ENCODE measurements at places on chromosomes 13 and 19.

GRCh38 chr13:38141792-38142191 lies 207.9 kb upstream of the UFM1 start:
- DNase-seq = no peak

- no peak for DNase-seq
Observed at GRCh38 chr13:94305033-94305432, 174.4 kb downstream of the DCT start.

- DNase-seq = no peak
Observed at GRCh38 chr13:73665261-73665660, 468.9 kb downstream of the KLF12 start.

- DNase-seq = no peak
Observed at GRCh38 chr13:53783471-53783870, 754.9 kb downstream of the OLFM4 start.

GRCh38 chr13:84543962-84544361 lies 661.7 kb upstream of the SLITRK1 start:
- no peak for DNase-seq

DNA sequence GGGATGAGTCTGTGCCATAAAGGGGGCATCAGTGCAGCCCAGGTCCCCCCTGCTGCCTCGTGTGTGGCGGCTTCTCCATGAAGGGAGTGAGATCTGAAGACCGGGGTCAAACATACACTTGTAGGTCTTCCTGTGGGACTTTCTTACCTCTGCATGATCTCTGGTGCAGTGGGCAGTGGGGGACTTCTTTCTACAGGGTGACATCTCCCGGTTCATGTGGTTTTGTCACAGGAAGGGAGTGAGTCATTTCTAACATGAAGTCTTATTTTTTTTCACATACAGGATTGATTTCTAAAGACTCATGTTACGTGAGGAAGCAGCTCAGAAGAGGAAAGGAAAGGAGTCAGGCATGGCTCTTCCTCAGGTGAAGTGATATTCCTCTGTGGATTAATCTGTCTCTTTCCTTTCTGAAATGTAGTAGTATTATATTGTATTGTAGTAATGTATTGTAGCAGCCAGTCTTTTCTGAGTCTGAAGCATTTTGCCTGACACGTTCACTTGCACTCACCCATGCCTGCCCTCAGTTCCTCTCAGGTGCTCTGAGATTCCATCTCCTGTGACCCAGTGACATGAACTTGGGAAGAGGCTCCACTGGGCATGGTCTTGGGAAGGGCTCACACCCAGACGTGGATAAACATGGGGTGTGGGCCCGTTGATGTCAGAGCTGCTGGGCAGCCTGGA lies 15.7 kb downstream of the ZNF808 start:
- DNase-seq = no peak

DNA sequence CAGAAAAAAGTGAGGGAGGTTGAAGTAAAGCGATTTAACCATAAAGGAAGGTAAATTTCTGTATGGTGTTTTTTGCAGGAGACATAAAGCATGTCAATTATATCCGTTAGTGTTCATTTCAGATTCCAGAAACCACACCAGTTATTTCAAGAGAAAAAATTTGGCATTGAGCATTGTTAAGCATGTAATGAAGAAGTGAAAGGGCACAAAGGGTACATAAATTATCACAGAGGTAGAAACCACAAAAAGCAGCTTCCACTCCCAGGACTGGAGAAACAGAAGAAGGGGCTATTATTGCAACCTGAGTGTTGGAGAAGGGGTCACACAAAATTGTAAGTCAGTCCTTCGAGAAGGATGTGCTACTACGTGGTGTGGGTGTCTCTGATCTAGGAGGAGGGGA lies 72.2 kb upstream of the DACH1 start:
- no peak for DNase-seq

- no peak for DNase-seq
Observed at GRCh38 chr13:21015284-21015683, 46.1 kb downstream of the LATS2 start.

- no peak for DNase-seq
Observed at GRCh38 chr13:28657784-28658538, 969 bp upstream of the POMP start.

DNA sequence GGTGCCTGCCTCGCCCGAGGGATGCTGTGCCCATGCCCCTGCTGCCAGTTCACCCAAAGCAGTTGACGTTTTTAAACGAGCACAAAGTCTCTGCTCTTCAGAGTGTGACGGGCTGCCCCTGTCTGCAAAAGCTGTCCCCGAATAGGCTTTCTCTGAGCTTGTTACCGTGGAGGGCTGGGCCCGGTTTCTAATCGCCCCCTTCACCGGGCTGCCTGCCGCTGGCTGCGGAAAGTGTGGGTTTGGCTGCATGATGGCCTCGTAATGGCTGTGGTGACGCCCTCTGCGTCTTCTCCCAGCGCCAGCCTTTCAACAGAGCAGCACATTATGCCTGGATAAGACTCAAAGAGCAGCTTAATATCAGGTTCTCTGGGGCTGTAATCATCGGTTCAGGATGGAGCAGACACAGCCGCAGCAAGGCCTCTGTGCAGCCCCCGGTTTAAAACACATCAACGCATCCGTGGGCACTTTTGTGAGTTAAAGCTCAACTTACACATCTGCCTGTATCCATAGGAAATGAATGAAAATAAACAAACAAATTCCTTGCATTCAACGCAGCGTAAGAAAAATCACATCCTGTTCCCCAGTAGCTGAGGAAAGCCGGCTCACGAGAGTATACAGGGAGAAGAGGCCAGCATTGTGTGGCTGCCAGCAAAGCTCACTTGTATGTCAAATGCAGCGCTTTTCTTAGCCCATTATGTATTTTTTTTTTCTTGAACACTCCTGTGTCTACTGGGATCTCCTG lies 166.4 kb upstream of the SOX1 start:
- DNase-seq = no peak

GRCh38 chr19:29107831-29108230 lies 105.1 kb downstream of the UQCRFS1 start:
- no peak for DNase-seq

DNA sequence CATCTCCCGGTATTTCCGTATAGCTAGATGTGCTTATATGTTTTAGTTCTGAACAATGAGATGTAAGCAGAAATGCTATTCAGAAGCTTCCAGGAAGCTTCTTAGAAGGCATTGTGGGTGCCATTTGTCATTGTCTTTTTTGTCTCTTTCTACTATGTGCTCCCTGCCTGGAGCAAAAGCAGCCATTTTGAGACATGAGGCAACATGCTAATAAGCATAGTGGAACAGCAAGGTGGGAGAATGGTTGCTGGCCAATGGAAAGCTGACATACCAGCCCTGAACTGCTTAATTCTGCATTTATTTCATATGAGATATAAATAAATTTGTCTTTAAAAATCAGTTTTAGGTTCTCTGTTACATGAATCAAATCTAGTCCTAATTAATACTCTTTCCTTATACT lies 299.7 kb downstream of the LMO7 start:
- peak; percentile 0 for DNase-seq

DNA sequence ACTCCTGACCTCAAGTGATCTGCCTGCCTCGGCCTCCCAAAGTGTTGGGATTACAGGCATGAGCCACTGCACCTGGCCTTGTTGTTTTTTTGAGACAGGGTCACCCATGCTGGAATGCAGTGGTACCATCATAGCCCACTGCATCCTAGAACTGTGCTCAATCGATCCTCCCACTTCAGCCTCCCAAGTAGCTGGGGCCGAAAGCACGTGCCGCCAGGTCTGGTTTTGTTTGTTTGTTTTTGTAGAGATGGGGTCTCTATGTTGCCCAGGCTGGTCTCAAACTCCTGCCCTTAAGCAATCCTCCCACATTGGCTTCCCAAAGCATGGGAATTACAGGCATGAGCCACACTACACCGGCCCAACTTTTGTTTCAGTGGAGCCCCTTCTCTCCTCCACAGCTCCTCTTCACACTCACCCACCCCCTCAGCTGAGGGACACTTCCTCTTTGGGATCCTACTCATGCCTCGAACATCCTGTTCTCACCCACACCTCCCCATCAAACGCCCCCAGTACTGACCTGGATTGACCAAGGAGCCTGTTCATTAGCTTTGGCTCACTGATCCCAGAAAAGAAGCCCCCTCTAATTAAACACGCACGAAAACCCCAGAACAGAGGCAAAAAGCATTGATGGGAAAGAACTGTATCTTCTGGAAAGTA lies 12.8 kb upstream of the CERS4 start:
- no peak for DNase-seq

DNA sequence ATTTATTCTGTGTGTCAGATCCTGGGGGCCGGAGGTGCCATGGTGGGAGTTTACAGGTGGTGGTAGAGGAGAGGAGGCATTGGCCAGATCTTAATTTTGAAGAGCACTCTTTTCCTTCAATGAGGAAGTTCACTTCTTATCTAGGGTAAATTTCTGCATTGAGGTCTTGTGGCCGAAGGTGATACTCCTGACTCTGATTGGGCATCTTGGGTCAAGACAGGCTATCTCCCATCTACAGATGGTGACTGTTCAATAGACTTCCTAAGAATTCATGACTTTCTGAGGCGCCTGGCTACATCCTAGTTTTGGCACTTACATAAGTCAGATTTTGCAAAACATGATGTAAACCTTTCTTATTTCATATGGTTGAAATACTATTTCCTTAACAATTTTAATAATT lies 135.2 kb downstream of the SUCLA2 start:
- DNase-seq = no peak

DNA sequence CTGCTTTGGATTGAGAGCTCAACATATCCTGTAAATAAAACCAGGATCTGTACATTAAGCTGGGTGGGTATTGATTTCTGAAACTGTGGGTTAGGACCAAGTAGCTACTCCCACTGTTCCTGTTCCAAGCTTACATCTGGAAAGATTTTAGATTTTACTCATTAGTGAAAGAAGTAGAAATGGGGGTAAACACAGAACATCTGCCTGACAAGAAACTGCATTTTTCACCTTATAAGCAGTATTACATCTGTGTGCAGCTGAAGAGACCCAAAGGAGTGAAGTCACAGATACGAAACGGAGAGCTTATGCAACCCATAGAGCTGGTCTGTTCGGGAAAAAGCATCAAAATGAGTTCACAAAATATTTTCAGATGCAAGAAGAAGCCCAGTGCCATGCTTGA lies 235.2 kb downstream of the SLITRK5 start:
- no peak for DNase-seq

DNA sequence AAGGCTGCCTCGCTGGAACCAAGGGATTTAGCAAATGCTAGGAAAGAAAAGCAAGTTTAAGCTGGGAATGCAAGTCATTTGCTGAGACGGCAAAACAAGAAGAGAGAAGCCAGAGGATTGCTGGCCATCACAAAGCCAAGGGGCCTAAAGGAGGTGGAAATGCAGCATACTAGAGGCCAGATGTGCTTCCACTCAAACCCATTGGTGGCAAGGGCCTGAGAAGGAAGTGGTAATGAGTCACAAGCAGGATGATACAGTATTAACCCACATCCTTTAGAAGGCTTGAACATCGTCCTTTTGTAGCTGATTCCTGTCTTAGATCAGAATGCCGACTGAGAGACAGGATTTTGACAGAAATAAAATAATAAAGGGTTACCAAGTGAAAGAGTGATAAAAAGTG lies 68.2 kb downstream of the ITGBL1 start:
- no peak for DNase-seq

DNA sequence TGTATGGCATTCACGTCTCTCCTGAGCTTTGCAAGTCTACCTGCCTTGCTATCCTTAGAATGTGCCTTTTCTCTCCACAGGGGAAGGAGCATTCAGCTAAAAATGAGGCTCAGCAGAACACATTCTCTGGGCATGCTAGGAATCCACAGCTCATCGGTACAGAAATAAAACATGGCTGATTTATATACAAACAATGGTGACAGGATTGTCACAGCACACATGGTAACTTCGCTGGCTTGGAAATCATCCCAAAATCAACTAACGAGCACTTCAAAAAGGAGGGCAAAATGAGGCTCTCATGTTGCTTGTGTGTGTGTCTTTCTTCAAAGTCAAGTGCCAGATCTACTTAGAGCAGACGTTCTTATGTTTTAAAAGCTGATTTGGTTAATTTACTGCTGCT lies 373.0 kb downstream of the FGF14 start:
- DNase-seq = no peak

DNA sequence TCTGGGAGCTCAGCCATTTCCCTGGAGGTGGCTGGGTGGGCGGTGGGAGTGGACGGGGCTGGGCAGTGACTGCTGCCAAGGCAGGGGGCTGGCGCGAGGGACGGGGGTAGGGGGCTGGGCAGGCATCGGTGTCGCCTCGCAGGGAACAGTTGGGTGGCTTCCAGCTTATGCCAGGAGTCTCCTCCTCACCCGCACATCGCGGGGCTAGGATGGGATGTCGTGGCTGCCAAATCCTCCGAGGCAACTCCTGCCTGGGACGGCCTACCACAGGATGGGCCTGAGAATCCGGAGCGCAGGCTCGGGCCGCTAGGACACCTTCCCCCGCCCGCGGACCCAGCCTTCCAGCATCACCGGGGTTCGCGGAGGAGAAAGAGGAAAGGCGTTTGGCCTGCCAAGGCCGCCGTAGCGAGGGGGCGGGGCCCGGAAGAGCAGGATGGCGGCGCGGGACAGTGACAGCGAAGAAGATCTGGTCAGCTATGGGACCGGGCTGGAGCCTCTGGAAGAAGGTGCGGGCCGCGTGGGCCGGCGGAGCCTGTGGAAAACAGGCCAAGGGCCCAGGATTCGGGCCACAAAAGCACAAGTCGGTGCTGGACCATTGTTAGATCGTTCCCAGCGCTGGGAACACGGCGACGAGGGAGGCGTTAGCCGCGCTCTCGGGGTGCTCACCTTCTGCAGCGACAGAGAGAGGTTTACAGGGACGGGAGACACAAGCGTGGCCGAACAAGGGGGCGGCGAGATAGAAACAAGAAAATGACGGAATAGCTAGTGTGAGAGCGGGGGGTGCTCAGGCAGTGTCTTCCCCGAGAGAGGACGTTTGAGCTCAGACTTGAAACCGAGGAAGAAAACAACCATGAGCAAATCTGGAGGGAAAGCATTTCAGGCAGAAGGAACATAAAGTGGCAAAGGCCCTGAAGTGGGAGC lies at the start of gene GPATCH1:
GPATCH1 (plus strand) TSS at position 421 of the 921 bp plus-strand sequence; CDS start at position 434, 13 bp downstream.
- peak; percentile 60 for DNase-seq

- DNase-seq = no peak
Observed at GRCh38 chr13:29471551-29471950, 123.9 kb downstream of the SLC7A1 start.

GRCh38 chr13:77918391-77919245 lies at the start of gene EDNRB:
Gene EDNRB (minus strand): TSS chr13:77918831. CDS start chr13:77918573, 258 bp downstream.
- peak; percentile 77 for DNase-seq

GRCh38 chr19:33752945-33753344 lies 43.7 kb upstream of the KCTD15 start:
- DNase-seq = no peak

DNA sequence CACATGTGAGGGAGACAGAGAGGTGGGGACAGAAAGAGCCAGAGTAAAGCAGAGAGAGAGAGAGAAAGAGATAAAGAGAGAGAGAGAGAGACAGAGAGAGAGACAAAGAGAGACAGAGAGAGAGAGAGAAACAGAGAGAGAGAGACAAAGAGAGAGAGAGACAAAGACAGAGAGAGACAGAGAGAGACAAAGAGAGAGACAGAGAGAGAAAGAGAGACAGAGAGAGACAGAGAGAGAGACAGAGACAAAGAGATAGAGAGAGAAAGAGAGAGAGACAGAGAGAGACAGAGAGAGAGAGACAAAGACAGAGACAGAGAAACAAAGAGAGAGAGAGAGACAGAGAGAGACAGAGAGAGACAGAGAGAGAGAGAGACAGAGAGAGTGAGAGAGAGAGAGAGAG lies 4.2 kb upstream of the TTYH1 start:
- no peak for DNase-seq

GRCh38 chr13:110616103-110617101 lies 1.1 kb downstream of the NAXD start:
- peak; percentile 69 for DNase-seq
